ENCODE measurements at places on chromosomes 1 and 21.

GRCh38 chr1:156480411-156481192 is 20.0 kb downstream of the MEF2D start:
- DNase-seq: peak; percentile 88

DNA sequence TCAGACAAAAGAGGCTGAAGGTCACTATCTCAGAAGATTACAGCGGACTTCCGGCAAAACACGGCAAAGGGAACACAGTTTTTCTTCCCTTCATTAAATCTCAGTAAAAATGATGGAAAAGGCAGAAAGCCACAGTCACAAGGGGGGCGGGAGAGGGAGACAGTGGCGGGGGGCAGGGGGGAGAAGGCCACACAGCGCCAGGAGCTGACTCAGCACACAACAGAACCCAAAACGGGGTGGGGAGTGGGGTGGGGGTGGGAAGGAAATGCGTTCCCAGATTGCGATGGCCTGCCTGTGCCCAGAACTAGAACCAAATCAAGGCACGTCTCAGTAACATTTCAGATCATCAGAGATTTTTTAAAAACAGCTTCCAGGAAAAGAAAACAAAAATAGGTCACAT is 13.4 kb downstream of the CFAP74 start:
- no peak for DNase-seq

- no peak for DNase-seq
Measured at GRCh38 chr1:177286396-177286795, 115.6 kb downstream of the BRINP2 start.

- no peak for DNase-seq
Measured at GRCh38 chr1:186994897-186995296, 166.1 kb downstream of the PLA2G4A start.

DNA sequence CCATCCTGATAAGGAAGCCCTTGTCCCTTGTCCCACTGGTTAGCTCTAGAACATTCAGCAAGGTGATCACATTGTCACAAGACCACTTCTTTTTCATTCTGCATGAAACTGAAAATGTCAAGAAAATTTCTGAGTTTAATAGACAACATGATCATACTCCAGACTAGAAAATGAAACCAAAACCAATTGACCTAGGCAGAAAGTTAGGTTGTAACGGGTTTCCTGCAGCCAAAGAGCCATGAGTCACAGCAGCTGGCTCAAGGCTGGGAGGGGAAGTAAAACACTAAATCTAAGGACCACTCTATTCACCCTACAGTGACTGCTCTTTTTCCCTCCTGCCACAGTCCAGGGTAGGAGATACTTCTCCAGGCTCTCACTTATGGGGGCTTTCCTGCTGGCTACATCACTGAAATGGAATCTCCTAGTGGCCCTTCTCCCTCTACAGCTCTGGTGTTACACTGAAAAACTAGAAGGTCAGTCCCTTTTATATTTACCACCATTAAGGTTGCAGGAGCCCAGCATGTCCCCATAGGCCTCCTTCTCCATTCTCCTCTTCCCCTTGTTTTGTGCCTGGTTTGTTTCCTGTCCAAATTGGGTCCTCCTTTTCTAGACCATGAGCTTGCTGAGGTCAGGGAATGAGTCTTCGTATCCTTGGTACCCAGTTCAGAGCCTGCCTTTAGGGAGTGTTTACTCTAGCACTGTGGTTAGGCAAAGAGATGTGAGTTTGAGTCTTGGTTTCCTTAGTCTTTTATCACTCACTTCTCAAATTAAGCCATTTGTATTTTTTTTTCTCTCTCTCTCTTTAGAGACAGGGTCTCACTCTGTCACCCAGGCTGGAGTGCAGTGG is 236.5 kb upstream of the JUN start:
- DNase-seq: no peak

GRCh38 chr1:59978511-59978910 is 51.9 kb upstream of the CYP2J2 start:
- DNase-seq: no peak

DNA sequence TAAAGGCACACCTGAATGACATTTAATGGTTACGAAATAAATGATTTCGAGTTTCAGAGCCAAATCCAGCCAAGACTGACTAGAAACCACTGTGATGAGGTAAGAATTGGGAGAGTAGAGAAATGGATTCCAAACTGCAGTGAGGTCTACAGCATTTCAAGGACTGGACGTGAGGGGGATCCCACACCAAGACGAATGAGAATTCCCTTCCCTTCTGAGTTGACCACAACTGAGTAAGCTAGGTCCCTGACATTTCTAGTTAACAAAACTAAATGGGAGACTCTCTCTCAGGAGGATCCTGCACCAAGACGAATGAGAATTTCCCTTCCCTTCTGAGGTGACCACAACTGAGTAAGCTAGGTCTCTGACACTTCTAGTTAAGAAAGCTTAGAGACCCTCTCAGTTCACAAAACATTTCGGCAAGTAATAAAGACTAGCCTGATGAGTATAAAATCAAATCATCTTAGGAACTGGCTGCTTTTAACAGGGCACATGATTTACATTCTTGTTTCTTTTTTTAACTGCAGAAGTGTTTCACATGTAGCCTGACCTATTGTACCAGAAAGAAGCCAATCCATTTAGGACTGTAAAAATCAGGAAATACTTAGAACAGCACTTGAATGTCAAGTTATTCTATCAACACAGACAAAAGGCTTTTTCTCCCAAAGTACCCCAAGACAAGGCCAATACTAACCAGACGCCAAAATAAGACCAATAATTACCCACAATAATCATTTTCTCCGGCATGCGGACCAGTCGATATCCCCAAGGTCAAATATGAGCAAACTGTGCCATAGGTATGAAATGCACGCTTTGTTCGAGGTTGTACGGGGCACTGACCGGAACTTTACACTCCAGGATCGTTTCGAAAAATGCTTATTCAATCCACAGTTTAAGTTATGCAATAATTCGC is 1.4 kb upstream of the SPATA1 start:
- DNase-seq: peak; percentile 28

DNA sequence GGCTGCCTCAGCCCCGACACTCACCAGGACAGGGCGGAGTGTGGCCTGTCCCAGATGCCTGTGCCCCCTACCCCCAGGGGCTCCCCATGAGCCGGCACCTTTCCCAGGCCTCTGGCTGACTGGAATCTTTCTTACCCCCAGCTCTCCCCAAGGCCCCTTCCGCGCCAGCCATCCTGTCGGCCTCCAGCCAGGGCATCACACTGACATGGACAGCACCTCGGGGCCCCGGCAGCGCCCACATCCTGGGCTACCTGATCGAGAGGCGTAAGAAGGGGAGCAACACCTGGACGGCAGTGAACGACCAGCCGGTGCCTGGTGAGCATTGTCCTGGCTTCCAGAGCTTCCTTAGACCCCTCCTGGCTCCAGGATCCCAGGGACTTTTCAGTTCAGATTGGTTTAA is 26.5 kb downstream of the IGFN1 start:
- no peak for DNase-seq

DNA sequence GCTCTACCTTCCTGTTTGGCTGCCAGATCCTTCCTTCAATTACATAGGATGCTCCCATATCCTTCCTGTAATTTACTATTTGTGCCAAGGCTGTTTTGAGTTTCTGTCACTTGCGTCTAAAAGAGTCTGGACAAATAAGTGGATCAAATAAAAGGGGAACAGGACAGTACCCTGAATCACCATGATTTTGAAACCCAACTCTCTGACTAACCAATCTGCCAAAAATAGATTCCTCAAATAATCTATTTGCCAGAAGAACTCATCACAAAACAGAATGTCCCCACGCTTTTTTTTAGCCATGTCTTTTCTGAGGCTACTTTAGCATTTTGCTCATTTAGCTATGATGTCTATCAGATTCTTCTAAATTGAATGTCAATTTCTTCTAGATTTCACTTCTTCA is 392.6 kb downstream of the NTNG1 start:
- DNase-seq: no peak

- no peak for DNase-seq
Measured at GRCh38 chr1:109918671-109919070, 8.0 kb downstream of the CSF1 start.

GRCh38 chr21:24280596-24280995 is 1326.7 kb downstream of the MRPL39 start:
- no peak for DNase-seq

DNA sequence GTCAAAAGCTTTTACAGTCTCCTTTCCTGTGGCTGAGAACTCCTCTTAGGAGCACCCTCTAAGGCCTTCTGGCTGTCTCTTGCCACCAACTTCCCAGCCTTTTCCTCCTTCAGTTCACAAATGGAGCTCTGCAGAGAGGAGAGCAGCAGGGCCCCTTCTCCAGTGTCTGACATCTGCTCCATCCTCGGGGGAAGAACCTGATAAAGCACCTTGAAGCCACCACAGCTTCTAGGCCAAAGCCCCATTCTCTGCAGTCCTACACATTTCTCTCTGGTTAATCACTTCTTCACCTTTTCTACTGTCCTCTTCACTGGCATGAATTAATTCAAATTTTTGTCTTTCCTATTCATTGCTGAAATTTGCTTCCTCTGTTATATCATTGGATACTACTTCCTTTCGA is 378.1 kb upstream of the POU3F1 start:
- no peak for DNase-seq

DNA sequence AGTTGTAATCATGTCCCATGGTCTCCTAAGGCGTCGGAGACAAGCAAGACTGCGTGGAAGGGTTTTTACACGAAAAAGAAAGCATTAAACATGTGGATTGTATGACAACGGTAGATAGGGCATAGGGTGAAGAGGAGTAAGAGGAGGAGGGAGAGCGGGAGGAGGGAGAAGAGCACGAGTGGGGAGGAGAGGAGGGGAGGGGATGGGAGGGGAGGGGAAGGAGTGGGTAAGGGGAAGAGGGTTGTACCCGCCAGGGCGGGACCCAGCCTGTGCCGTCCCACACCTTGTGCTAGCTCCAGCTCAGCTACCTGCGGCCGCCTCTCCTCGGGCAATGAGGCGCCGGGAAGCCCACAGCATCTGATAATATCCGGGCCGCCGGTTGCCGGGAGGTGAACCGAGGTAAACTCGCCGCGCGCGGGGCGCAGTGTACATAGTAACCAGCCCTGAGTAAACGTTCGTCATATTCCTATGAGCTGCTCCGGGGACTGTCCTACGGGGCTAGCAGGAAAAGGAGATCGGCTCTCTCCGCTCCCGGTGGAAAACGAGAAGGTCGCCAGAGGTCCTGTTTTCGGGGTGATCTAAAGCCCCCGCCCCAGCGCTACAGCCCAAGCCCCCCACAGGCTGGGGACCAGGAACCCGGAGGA is 449 bp upstream of the RCAN3 start:
- DNase-seq: peak; percentile 69

GRCh38 chr21:45504516-45505415 is 37.5 kb downstream of the SLC19A1 start:
- no peak for DNase-seq

DNA sequence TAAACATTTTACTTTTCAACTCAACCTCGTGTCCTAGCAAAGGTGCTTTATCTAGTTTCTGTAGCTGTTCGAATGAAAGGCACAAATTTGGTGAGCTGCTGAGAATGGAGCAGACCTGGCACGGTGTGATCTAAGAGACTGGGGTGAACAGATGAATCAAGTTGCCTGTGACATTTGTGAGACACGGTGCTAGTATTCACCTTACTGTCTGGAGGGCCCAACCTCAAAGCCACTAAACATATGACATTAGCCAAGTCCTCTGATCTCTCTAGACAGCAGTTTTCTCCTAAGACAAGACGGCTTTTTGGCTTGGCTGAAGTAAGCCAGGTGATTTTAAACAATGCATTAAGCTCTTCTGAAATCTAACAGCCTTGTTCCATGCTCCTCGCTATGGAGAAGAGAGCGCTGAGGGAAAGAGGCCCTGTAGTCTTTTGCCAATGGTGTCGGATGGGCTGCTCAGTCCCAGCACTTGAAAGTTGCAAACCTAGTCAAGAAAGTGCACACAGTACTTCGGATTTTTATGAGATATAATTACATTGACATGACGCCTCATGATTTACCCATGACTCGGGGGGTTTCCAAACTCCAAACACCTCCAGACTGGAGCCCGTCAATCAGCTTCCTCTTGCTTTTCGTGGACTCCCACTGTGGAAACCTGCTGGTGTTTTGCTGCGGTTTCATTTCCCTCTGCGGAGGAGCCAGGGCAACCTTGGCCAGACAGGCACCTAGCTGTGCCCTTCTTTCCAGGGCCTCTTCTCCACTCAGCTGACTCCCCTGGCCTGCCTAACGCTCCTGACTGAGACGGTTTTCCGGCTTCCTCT is 794 bp upstream of the TOR3A start:
- DNase-seq: no peak

DNA sequence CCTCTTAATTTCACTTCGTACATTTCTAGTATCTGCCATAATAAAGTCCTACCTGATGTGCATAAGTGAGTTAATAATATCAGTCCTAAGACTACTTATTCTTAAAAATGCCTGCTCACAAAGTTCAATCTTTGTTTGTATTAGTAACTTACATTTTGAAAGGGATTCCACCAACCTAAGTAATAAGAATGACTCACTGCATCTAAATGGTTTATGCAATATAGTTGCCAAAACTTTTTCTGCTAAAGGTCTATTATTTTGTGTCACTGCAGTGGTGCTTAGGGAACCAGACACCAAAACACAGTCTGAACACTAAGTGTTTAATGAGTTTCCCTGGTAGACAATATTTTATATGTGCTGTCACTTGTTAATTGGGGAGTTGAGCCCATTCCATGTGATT is 1.8 kb downstream of the ZNF669 start:
- DNase-seq: no peak

- no peak for DNase-seq
Measured at GRCh38 chr1:14184454-14184853, 414.0 kb upstream of the KAZN start.

GRCh38 chr1:193031431-193031830 is 27.7 kb downstream of the UCHL5 start:
- DNase-seq: no peak

- DNase-seq: peak; percentile 58
Measured at GRCh38 chr1:167409183-167409582, 109.1 kb downstream of the CD247 start.

DNA sequence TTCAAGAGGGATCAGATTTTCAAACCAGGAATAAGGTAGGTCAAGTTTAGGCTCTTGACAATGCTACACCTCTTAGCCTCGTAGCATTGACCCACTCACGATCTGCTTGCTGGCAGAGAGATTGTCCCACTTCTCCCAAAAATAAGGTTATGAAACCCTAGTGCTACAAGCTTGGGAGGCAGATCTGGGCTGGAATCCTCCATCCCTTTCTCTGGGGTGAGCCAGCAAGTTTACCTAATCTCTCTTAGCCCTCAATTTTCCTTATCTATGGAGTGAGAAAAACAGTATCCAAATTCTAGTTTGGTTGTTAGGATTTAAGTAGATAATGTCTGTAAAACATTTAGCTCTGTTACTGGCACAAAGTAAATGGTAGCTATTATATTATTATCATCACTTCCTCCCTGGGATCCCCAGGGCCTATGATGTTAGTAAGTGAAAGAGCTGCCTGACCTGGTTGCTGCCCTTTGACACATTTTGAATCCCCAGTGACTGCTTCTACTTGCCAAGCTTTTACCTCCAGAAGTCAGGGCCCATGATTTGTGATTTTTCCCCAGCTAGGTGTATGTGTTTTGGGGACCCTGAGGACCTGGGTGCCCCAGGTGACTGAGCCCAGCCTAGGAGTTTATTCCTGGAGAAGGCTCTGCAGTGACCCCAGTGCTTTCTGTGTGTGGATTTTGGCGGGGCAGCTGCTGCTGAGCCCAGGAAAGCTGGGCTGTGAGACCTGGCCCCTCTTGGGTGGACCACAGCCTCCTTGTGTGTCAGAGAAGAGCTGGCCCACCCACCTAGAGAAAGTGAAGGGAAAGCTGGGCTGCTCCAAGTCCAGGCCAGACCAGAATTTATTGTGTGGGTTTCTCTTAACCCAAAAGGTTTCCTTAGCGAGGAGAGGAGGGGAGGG is 48.2 kb upstream of the VANGL1 start:
- no peak for DNase-seq

- no peak for DNase-seq
Measured at GRCh38 chr1:44220001-44220751, 6.9 kb downstream of the DMAP1 start.

Measured in NCI-H82 (cell line).